ENCODE measurements at places on chromosomes 13 and 19. TPM values are rescaled to one million over a fixed set of nuclear protein-coding genes. Genes with fewer than 3 reads are reported as not detected.

PSG2 gene
- not detected for total RNA-seq

HSPB6 gene
- 0.69 TPM for total RNA-seq

DNA sequence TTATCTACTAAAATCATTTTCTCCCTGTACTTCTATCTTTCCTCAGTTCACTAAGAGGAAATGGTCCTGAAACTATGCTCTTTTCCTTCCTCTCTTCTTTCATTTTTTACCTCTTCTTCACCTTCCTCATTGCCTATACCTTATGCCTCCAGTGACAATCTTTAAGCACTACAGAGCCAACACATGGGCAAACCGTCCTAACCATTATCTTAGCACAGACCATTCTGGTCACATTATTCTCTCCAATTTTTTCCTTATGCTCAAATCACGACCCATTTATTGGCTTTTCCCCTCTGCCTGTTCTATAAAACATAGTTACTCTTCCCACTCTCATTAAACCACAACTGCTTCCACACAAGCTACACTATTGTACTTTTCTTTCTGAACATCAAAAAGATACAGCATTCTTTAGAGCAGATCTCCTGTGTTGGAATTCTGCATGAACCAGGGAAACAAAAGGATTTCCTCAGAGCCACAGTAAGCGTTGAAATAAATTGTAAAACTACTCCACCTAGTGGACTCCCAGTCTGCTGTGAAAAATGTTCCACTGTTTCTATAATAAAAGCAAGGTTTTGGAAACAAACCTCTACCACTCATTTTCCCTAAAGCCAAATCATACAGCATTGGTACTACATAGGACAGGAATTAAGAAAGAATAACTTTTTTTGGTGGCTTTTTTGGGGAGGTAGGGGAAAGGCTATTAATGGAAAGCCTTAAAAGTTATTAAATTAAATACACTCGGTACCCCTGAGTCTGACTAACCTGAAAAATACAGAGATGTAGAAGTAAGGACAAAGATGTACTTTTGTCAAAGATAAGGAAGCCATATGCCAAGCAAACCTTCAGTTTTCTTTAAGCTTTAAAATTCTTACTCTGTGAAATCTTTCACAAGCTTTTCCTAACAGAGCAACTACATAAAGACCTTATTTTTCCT, 19.5 kb downstream of the NUFIP1 start:
- no peak for DNase-seq

- DNase-seq: no peak
These were observed 16.6 kb downstream of the GTF2F2 start for GRCh38 chr13:45136741-45137504.

DNA sequence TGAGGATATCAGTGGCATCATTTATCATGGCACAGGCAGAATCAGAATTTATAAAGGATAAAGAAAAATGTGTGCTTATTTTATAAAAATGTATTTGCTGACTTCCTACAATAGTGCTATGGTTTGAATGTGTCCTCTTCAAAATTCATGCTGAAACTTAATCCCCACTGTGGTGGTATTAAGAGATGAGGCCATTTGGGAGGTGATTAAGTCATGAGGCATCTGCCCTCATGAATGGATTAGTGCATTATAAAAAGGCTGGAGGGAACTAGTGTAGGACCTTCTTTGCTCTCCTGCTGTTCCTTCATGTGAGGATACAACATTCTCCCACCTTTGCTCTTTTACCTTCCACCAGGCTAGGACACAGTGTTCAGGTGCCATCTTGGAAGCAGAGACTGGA, 212.8 kb downstream of the RFC3 start:
- DNase-seq: no peak

- DNase-seq: no peak
These were observed 2.0 kb downstream of the RAB8A start for GRCh38 chr19:16113727-16114126.

Data from T-cell (primary cell).